Foreskin keratinocyte (primary cell): ENCODE measurements at places on chromosomes 3 and 15. TPM values are rescaled to one million over a fixed set of nuclear protein-coding genes. Genes with fewer than 3 reads are reported as not detected.

DNA sequence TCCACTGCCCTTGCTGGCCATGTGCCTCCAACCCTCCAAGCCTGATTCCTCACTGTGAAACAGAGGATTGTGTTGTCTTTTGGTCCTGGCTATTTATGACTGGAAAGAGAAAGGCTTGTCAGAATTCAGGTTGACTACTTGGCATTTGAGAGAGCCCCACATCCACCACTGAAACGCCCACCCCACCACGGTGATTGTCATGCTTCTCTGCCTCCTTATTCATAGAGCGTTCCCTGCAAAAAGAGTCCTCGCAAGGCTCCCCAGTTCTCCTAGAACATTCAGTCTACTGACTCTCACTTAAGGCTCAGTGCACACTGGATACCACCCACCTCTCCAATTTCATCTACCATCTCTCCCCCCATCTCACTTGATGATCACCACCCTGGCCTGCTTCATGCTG is 162.9 kb upstream of the WNT5A start:
- DNase-seq = no peak

DNA sequence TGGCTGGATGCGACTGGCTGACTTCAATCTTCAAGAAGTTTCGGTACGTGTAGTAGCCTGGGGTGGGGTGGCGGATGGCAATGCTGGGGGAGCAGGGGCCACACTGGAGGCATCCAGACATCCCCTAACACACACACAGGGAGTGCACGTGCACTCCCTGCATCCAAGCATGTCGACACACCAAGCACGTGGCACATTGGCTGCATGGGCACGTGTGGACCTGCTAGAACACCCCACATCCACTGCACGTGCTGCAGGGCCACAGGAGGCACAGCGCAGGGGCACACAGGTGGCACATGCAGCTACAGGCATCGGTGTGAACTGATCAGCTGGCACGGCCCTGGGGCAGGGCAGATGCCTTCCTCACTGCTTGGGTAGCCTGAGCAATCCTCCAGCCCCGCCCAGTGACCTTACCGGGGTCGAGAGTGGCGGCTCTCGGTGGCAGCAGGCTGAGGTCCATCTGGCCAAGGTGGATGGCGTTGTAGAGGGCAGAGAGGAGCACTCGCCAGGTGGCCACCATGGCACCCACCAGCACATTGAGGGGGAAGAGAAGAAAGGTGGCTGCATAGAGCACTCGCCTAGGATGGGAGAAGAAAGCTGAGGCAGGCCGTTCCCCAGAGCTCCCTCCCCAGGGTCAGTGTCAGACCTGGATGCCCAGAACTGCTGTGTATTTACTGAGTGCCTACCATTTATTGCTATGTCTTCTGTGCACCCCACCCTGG is 7.5 kb downstream of the ISLR start:
- DNase-seq = no peak

Gene KIF15
- 4.9 and 8.4 TPM in 2 replicates for polyA plus RNA-seq

- DNase-seq = no peak
Observed at GRCh38 chr3:98780343-98780742, 17.2 kb downstream of the ST3GAL6 start.

GRCh38 chr3:47416041-47416440 is 35.2 kb downstream of the PTPN23 start:
- DNase-seq = no peak

DNA sequence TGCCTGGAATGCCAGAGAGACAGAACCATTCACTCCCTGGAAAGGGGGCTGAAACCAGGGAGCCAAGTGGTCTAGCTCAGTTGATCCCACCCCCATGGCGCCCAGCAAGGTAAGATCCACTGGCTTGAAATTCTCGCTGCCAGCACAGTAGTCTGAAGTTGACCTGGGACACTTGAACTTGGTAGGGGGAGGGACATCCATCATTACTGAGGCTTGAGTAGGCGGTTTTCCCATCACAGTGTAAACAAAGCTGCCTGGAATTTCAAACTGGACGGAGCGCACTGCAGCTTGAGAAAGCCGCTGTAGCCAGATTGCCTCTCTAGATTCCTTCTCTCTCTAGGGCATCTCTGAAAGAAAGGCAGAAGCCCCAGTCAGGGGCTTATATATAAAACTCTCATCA is 310.7 kb upstream of the DPPA4 start:
- DNase-seq = no peak

GRCh38 chr3:31744913-31745312 is 212.2 kb downstream of the STT3B start:
- no peak for DNase-seq

- peak; percentile 7 for DNase-seq
Observed at GRCh38 chr3:150180334-150180733, 209.6 kb upstream of the PFN2 start.
